H9 (cell line): ENCODE measurements at places on chromosomes 4 and X.
A peak's percentile ranks its signal among the peaks of the same experiment; 100 is the strongest.

DNA sequence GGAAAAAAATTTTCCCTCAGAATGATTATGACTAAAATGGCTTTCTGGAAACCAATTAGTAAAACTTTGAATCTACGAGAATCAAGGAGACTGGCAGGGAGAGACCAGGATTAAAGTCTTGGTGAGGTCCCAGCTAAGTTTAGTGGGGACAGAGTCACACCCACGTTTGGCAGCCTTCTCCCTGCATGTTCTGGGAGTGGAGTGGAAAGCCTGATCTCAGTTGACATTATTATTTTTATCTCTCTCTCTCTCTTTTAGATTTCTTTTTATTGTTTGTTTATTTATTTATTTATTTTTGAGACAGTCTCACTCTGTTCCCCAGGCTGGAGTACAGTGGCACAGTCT is 67.8 kb downstream of the MED28 start:
- no peak for DNase-seq

DNA sequence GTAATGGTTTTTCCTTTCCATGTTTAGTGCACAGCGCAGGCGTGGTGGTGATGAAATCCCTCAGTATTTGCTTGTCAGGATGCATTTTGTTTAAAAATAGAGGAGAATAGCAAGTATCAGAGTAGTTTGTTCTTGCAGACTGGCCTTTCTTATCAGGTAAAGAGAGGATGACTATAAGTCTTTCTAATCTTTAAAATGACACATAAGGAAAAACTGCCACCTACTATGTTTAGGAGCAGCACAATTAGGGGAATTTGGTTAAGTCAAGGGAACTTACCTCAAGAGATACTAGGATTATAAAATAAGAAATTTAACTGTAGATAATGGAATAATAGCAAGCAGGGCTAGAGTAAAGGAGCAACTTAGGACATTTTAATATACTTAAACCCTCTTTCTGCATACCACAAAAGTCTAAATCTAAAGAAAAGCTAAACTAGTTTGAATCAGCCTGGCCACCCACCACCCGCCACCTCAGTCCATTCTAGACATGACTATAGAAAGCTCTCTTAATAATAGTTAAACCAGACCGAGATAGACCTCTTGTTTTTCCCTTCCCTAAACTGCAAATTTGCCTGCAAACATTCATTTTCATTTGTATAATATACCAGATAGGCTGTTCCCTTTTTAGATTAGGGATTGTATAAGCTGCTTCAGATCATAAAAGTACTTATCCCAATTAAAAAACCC is 62.0 kb downstream of the APOOL start:
- no peak for DNase-seq

GRCh38 chr4:2462992-2463762 is 5.7 kb upstream of the RNF4 start:
- DNase-seq: peak; percentile 61

DNA sequence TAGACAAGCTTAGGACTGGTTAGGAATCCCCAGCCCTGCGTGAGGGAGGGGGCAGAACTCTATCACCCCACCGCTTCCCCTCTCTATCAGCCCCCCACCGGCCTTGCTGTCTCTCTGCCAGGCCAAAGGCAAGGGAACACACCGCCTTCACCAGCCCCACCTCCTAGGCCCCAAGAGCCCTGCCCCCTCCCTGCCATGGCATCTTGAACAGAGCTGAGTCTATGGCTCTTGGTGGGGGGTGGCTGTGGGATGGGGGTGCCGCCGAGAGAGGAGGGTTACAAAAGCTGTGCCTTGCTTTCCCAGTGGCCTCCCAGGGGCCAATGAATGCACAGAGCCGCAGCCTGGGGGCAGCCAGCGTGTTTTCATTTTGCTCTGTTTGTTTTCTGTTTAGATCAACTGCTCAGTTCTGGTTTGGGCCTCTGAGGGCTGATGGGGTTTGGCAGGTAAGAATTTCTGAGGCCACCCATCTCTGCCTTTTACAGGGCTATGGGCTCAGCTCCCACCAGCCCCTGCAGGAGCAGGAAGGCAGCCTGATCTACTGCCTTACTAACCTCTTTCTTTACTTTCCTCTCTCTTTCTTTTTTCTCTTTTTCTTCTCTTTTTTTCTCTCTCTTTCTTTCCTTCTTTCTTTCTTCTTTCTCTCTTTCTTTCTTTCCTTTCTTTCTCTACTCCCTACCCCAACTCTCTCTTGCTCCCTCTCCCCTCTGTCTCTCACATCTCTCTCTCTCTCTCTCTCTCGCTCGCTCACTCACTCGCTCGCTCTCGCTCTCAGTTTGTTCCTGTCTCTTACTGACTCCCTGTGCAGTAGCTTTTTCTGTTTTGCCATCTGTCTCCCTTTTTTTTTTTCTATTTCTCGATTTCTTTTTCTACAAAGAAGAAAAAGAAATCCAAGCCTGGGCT is 128.3 kb downstream of the PJA1 start:
- no peak for DNase-seq

GRCh38 chr4:43716721-43717395 is 731.8 kb downstream of the KCTD8 start:
- DNase-seq: no peak

GRCh38 chr4:90146306-90146705 is 19.1 kb downstream of the CCSER1 start:
- no peak for DNase-seq

DNA sequence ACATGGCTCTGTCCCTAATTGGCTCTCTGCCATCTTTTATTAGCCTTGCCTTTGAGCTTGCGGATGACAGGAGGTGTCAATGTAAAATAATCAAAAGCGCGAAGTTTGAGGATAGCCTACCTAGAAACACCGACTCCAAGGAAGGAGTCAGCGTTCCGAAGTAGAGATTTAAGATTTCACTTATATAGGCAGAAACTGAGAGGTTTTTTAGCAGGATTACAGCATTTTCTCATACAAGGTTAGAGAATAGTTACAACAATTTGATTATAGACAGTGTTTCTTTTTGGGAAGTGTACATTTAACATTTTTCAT is 499 bp upstream of the NFXL1 start:
- DNase-seq: no peak

GRCh38 chr4:68385267-68385666 is 35.4 kb upstream of the YTHDC1 start:
- no peak for DNase-seq

DNA sequence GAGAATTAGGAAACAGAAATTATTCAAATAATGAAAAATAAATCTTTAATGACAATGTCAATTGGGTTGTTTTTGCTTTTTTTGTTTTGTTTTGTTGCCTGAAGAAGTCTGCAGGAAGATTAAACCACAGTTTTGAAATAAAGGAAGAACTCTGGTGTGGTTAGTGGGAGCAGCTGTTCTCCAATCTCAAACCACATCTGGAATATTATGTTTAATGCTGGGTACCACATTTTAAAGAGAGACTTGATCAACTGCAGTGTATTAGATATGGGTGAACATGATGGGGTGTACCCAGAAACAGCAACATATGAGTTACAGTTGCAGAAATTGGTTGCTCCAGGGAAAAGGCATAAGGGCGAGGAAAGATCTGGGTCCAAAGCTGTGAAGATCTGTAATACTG is 171.2 kb upstream of the RPL34 start:
- no peak for DNase-seq
